ENCODE measurements at places on chromosomes 5 and 9.

GRCh38 chr5:74212336-74212735, 428.2 kb downstream of the ENC1 start:
- peak; percentile 19 for DNase-seq

DNA sequence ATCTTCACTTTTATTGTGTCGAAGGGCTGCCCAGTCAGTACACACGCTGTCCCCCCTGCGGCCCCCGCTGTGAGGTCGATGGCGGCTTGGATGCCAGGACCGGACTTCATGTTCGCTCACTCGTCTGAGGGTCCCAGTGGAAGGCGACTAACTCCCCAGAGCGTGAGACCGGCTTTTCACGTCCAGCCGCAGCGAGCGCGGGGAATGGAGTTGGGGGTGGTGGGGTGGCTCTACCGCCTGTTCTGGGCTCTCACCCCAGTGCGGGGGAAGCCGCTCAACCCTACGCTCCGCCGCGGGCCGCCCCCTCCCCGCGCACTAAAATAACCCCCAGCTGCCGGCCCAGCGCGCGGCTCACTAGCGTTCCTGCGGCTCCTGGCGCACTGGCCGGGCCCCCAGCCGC, at the start of gene SLC25A2:
Gene SLC25A2 (minus strand): TSS at position 294 of the 400 bp plus-strand sequence. CDS start 184 bp downstream, at position 110.
- DNase-seq: no peak

DNA sequence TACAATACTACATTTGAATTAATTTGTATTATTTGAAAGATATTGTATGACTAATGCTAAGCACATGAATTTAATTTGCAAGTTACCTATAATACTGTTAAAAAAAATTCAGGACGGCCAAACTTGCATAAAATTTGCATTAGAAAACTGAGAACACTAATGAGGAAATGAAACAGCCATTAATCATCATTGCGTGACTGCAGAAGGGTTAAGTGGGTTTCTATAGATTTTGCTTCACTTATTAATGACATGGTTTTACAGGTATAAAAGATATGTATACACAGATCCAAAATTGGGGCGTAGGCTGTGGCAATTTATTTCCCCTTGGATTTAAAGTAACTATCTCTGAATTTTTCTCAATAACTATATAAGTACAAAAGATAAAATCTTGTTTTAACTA, 882.6 kb downstream of the PTPRD start:
- DNase-seq: no peak

DNA sequence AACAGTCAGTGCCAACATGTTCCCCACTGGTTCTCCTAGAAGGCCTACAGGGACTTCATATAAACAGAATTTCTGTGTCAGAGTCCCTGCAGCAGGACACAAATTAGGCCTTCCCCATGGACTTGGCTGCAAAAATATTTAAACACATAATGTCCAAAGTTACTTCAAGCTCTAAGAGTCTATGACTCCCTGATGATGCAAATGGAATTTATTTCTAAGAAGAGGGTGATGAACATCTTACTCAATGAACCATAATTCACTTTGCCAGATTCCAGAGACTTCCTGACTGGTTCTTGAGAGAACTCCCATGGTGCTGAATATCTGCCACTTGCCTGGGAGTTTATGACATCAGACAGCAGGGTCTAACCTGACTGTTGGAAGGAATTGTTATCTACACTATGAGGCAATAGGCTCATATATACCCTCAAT, 32.7 kb upstream of the ADRA1B start:
- no peak for DNase-seq

- no peak for DNase-seq
Observed at GRCh38 chr5:7348168-7348854, 47.6 kb upstream of the ADCY2 start.

GRCh38 chr9:109150925-109151545, 16.0 kb downstream of the FRRS1L start:
- DNase-seq: no peak

DNA sequence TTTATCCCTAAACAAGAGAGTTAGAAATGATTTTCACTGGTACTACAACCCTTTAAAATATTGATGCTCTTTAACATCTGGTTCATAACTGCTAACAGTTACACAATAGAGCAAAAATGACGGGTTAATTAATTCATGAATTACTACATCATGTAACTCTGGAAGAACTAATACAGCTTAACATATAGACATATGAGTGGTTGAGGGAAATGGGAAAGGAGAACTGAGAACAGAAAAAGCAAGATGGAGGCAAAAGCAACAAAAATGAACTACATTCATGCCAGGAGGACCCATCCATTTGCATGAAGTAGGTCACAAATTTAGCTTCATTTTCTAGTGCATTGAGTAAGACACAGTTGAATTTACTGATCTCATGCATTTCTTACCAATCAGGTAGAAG, 61.8 kb downstream of the C9 start:
- no peak for DNase-seq

- DNase-seq: no peak
Observed at GRCh38 chr9:126144196-126144595, 182.4 kb upstream of the MVB12B start.

- peak; percentile 32 for DNase-seq
Observed at GRCh38 chr9:137233143-137233980, 2.7 kb downstream of the SLC34A3 start.

DNA sequence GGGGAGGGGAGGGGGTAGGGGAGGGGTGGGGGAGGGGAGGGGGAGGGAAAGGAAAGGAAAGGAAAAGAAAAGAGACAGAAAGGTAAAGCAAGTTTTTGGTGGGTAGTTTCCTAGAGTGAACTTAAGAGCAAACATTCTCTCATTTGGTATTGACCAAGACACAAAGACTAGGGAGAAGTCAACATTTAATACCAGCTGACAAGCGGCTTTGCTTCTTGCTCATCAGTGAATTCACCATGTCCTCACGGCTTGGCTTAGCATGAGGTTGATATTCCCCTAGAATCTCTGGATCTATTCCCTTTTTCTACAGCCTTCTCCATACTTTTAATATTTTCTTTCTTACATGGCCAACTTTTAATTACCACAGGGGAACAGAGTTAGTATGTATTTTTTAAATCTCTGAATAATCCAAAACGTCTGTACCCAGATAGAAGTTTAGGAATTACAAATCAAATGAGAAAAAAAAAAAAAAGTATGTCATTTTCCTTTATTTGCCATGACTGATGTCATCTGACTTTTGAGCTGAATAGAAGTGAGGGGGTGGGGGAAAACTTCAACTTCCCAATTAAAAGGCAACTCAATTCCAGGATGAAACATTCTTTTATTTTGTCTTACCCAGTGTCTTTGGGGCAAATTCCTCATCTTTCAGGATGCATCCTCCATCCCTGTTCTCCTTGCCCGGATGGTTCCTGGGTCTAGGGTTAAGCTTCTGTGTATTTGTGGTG, 40.1 kb upstream of the GLIS3 start:
- DNase-seq: no peak

DNA sequence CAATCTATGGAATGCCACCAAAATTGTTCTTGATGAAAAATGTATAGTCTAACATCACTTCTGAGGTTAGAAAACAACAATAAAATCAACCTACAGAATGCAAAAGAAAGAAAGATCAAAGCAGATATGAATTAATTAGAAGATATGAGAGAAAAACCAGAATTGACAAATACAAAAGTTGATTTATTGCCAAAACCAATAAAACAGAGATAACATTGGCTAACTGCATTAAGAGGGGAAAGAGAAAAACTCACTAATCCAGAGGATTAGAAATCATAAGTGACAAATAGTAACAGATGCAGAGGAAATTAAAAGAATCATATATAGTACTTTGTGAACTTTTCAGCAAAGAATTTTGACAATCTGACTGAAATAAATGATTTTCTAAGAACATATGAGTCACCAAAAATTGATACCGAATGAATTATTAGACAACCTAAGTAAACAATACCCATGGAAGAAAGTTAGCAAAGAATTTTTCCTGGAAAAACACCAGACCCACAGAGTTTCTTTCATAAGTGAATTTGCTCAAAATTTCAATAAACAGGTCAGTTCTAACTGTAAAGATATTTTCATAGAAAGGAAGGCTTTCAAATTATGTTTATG, 167.7 kb downstream of the AOPEP start:
- DNase-seq: no peak

DNA sequence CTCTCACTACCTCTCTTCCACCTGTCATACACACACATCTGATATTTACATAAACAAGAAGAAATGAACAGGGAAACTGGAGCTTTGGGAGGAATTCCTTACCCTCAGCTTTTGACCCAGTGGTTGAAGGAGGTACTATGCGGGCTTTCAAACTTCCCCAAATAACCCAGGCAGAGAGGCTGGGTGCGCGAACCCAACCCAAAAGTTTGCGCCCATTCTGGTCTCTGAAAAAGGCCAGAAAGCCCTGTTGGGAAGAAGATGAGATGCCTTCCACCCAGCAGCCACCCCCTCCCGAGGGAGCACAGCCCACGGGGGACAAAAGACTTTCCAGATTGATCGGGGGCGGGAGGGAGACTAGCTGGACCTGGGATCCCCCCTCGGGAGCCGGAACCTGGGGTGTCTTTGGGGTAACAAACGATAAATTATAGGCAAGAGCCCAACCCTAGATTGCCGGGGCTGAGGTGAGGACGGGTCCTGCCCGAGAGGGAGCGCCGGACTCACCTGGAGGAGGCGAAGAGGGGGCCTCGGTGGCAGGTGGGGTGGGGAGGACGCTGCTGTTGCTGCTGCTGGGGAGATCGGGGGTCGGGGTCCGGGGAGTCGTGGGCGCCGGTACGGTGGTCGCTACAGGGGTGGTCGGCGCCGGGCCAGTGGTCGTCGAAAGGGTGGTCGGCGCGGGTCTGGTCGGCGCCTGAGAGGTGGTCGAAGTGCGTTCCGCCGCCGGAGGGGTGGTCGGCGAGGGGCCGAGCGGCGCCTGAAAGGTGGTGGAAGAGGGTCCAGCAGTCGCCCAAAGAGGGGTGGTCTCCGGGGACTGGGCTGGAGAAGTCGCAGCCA, 798 bp downstream of the MEGF9 start:
- DNase-seq: no peak

- no peak for DNase-seq
Observed at GRCh38 chr9:89803403-89803802, 198.6 kb downstream of the GADD45G start.

- DNase-seq: no peak
Observed at GRCh38 chr5:135219868-135220267, 179.2 kb downstream of the MACROH2A1 start.

DNA sequence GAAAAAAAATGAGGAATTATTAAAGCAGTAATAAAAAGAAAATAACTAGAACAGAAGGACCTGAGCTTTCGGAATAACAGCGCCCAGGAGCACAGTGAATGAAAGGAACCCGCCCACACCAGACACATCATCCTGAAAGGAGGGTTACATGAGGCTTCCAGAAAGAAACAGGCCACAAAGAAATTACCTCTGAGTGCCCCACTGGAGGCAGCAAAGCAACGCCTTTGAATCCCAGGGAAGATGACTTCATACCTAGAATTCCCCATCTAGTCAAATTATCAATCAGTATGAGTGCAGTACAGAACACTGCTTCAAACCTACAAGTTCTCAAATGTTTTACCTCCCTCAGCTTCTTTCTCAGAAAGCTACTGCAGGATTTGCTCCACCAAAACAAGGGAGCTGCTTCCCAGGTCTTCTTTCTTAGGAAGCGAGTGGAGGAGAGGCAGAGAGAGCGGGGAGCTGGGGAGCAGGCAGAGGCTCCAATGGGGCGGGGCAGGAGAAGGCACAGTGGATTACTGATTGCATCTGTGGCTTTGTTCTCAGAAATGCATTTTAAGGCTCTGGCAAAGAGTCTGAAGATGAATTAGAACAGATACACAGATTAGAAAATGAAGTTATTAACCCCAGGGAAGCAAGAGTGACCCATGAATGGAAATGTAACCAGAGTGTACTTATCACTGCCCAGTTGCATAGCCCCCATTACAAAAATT, 87.1 kb downstream of the SEMA4D start:
- no peak for DNase-seq

DNA sequence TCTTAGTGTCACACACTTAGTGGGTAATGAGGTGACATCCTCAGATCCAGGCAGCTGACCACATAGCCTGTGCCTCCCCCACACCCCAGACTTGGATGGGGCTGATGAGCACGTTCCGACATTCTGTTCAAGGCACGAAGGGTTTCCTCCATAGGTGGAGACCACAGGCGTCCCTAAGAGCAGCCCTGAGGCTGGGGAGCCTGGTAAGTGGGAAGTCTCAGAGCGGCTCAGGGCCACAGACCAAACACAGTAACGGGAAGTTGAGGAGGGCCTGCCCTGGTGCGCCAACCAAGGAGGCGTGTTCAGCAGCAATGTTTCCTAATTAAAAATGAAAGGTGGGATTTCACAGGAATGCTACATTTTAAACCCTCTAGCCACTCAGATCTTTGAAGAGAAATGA, 102.3 kb upstream of the PHYKPL start:
- no peak for DNase-seq

- DNase-seq: peak; percentile 83
Observed at GRCh38 chr9:129496473-129497004, 124.4 kb downstream of the C9orf50 start.

DNA sequence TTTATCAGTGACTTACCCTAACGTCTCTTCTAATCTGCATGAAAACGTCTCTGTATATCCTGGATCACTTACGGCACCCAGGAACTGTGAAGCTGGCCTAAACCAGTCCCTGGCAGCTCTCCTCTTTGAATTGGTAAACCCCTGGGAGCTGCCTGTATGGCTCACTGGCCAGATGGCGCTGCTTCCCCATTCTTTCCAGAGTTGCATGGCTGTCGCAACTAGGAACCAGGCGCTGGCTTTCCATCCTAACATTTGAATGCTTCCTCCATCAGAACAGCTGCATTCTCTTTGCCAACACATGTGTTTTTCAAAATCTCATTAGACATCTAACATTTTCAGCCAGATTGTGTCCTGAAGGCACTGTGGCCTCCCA, 8.0 kb upstream of the PCA3 start:
- DNase-seq: peak; percentile 61

DNA sequence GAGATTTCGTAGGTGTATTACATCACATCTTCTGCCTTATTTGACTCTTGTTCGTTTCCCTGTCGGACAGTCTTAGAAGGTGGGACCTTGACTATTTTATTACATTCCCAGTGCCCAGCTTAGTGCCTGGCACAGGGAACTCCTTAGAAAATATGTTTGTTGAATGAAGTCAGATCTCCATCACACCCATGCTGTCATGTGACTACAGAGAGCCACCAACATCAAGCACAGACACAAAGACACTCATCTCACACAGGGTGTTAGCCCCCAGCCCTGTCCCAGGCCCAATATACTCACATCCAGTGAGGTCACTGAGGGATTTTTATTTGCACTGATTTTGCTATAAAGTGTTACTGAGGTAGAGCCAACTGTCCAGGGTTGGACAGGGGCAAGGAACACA, 692 bp upstream of the SRA1 start:
- DNase-seq: no peak

DNA sequence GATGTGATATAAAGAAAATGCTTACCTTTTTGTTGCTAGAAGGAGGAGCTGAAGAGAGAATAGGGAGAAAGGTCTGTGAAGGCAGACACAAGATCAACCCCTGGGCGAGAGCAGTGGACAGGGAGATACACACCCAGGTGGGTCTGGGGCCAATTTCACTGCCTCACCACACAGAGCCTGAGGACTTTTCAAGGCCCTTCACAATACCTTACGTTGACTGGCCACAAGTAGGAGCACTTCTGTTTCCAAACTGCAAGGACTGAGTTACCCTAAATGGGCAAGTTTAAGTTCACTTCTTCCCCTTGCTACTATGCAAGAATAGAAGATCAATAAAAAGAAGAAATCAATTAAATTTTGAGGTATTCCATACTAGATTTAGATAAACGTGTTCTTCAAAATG, 174.5 kb upstream of the SLC12A2 start:
- no peak for DNase-seq

Measured in NCI-H774 (cell line).